GM04503 (cell line): ENCODE measurements at places on chromosomes 1 and 21.

GRCh38 chr1:184753117-184753516, 1.5 kb downstream of the EDEM3 start:
- DNase-seq, result no peak

GRCh38 chr1:55129194-55129728, 85.9 kb downstream of the USP24 start:
- no peak for DNase-seq

DNA sequence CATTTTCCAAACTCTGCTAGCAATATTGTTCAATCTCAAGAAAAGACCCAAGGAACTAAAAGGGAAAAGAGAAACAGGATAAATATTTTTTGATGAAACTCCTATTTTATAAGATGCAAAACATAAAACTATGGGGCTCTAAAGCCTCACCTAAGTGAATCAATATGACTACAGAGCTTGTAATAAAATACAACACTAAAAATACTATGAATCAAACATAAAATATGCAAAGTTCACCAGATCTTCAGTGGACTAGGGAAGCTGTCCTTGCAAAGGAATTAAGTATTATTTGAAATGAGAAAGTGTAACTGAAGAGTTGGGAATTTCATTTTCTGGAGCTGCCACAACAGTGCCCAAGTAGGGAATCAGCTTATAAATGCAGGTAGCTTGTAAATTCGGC, 124.5 kb downstream of the CRB1 start:
- DNase-seq, result no peak

DNA sequence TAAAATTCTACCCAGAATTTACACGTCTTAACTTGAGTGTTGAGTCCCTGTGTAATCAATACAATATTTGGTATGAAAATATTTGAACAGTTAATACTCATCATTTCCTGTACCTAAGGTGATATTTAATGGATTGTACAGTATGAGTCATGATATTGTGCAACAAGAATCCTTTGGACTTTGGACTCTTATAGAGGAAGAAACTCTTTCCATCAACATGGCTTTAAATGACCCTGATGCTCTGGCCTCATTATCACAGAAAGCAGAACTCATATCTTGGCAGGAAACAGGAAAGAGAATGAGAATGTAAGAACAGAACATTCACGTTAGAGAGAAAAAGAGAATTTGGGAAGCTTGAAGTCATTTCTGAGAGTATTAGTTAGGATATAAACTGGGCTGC, 168.8 kb upstream of the B3GALT2 start:
- no peak for DNase-seq
